ENCODE measurements at places on chromosomes 16 and 17.

GRCh38 chr17:70820276-70820675 is 650.9 kb downstream of the KCNJ2 start:
- DNase-seq, result no peak

- no peak for DNase-seq
Observed at GRCh38 chr17:65235284-65235683, 98.1 kb downstream of the RGS9 start.

- DNase-seq, result no peak
Observed at GRCh38 chr16:67386861-67387455, 6.3 kb downstream of the TPPP3 start.

DNA sequence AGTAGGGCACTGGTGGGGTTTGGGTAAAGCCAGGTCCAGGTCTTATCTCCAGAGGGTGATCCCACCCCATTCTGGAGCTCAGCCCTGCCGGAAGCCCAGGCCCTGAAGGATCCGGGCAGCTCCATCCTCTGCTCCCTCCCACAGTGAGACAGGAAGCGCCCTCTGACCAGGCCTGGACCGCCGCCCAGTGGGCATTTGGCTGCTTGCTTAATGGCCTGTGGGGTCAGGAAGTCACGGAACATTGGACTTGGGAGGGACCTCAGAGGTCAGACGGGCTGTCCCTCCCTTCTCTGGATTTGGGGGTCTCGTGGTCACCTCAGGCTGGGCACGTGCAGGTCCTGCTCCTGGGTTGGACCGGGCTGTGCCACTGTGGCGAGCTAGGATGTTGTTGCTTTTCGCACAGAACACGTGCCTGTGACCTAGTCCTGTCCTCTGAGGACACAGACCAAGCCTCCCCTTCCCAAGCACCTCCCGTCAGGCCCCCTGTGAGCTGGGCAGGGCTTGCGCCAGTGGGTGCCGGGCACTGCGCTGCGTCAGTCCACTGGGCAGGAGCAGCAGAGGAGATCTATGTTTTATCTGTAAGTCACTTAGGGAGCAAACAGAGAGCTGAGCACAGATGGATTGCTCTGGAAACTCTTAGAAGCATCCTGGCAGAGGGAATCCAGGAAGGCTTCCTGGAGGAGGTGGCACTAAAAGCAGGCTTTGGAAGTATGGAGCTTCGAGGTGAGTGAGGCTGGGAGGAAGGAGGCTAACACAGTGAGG is 49.4 kb upstream of the GSE1 start:
- no peak for DNase-seq

GRCh38 chr16:73210686-73211085 is 162.8 kb upstream of the ZFHX3 start:
- no peak for DNase-seq

DNA sequence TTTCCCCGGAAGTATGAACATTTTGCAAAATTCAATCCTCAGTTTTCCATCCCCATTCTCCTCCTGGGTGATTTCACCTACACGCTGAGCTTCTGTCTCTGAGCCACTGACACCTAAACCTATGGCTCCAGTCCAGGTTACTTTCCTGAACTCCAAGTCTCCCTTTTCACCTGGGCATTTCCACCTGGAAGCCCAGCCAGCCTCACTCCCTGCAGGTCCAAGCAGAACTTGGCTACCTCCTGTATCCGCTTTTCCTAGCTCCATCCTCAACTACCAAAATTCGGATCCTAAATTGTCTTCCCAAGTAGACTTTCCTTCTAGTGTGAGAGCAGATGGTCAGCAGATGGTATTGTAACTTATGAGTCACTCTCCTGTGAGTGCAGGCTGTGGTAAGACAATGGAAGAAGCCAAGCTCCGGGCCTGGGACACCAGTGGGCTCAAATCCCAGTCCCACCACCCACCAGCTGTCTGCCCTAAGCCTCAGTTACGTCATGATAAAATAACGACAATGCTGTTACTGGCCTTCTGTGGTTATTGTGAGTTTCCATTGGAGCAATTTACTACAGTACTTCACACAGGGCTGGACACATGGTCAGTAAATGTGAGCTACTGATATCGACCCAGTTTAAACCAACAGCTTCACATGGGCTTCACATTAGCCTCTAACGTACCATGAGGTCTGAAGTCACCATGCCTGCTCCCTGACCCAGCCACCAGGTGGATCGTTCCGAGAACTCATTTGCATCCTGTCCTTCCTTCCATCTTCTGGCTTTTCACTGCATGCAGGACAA is 33.3 kb downstream of the PECAM1 start:
- DNase-seq, result no peak

DNA sequence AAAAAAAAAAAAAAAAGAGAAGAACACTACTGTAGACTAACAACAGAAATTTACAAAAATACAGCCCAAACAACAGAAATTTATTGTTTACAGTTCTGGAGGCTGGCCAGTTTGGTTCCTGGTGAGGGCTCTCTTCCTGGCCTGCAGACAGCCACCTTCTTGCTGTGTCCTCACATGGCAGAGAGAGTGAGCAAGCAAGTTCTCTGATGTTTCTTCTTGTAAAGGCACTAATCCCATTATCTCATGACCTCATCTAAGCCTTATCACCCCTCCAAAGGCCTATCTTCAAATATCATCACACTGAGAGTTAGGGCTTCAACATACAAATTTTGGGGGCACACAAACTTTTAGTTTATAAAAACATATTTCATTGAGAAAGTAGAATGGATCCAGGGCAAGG is 7.3 kb downstream of the ARSG start:
- DNase-seq, result no peak

DNA sequence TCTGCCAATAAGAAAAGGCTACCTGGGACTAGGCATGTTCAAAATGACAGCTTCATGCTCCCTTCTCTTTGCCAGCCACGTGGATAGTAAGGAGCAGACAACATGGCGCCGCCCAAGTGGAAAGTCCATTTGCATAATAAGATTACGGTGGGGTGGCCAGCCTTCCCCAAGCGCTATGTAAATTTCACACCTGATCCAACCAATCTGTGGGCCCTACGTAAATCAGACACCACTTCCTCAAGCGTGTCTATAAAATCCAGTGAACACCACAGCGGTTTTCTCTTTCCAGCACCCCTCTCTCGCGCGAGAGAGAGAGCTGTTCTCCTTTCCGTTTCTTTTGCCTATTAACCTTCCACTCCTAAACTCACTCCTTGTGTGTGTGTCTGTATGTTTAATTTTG is 140.3 kb upstream of the ERCC4 start:
- no peak for DNase-seq

Measured in stimulated activated CD4-positive, alpha-beta T cell treated with anti-CD3 and anti-CD28 coated beads, Interleukin-1b, Interleukin-23, amount 100 ng/mL, for 24 hours (primary cell).